ENCODE measurements at places on chromosomes 6 and 20.

- DNase-seq = no peak
Observed at GRCh38 chr6:160022793-160023192, 53.9 kb downstream of the IGF2R start.

DNA sequence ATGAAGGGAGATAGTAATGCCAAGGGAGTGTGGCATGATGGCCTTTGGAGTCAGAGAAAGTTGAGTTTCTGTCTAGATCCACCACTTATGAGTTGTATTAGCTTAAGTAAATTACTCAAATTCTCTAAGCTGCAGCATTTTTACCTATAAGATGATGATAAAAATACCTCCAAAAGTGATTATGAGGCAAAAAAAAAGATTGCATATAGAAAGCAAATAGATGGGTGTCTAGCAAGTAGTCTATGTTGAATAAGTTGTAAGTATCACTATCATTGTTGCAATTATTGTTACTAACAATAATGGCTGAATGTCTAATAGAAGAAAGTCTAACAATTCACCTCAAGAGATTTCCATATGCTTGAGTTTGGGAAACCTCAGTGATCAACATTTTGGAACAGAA lies 959.2 kb upstream of the GJE1 start:
- DNase-seq = no peak

DNA sequence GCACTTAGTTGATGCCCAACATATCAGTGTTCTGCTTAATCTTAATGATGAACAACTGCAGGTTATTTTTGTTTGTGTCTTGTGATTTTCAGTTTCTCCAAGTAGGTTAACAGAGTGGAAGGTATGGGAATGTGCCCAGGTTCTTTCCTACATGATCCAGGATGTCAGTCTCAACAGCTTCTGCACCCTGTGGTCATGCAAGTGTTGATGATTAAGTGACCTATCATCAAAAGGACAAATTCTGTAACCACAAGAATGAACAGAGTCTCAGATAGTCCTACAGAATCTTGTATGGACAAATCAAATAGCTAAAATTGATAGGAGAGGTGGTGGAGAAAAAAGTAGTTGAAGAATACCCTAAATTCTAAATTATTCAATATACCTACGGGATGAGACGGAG lies 26.1 kb downstream of the MAN1A1 start:
- DNase-seq = no peak

DNA sequence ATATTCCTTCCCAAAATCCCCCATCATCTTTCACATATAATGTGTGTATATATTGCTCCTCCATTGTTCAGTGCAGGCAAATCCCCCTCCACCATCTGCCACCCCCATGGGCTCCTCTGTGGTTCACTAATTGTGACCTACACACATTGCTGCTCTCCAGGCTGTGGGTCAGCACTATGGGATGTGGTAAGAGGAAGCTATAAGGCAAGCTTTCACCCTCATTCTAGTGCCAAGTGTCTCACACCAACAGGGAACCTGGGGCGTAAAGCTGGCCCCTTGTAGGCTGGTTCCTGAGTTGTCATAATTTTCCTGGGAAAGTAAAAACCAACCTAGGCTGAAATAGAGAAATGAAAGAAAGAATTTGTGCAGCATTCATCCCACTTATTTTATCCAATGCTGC lies 16.8 kb downstream of the FKBP1A start:
- no peak for DNase-seq

GRCh38 chr6:97218912-97219311 lies 64.1 kb downstream of the MMS22L start:
- DNase-seq = no peak

- DNase-seq = no peak
Observed at GRCh38 chr6:78251931-78252330, 599.1 kb downstream of the MEI4 start.

DNA sequence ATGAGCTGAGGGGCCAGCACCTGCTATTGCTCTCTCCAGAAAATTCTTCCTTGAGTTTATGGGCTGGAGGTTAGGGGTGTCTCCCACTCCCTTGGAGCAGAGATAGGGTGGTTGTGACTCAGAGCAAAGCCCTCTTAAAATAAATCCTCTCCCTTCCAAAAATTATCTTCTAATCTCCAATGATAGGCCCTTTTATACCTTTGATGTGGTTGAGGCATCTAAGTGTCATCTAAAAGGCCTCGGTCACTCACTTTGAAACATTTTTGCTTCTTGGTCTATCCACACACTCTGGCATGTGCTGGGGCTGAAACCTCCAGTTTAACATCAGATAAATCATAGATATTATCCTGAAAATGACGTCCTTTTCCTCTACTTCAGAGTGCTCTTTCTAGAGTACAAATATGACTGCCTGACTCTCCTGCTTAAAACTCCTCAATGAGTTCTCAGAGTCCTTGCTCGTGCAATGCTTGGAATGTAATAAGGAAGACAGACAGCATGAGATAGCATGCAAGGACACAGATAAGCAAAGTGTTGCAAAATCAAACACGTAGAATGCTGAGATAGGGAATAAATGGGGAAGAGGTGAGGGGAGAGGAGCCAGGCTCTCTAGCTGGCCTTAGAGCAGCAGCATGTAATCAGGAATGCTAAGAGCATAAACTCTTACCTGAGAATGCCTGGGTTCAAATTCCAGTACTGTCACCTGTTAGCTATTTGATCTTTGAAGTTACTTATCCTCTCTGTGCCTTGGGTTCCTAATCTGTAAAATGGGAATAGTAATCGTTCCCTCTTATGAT lies 374.1 kb upstream of the CITED2 start:
- DNase-seq = no peak

DNA sequence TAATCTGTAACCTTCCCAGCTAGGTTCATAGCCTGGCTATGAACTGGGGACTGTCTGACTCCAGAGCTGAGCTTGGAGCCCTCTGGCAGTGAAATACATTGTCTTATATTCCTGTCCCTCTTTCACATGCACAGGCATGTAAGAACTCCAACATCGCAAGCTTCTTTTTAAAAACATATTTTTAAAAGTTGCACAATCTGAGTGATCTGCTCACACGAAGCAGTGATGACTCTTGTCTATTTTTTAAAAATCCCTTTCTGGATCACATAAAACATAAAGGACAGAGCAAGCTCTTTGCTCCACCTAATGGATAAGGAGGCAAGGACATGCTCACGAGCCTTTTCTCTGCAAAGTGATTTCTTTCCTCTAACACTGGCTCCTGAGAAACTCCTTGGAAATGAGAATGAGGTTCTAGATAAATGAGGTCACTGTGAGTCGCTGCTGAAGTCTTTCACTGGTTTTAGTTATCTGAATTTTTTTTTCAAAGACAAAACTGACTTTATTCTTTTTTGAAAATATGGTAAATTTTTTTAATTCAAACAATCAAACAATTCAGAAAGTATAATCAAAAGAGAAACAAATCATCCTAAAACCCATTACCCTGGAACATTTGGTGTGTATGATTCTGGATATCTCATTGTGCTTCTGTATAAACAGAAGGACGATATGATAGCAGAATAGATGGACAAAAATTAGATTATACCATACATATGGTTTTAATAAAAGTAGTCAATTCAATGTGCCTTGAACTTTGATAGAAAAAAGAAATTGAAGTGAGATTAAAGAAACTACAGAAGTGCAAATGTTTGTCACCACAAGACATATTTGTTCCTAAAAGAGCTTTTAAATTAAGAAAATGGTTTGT lies 30.8 kb downstream of the IL20RA start:
- DNase-seq = no peak

DNA sequence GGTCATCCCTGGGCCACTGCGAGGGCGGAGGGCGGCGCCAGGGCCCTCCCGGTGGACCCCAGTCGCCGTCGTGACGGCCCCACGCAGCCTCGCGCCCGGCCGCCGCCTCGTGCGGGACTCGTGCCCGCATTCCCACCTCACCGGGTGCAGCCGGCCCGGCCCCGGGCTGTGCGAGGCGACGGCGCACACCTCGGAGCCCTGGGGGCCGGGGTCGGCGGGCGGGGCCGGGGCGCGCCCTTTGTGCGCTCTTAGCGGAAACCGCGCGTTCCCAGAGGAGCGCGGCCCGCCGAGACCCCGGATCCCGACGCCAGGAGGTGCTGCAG lies 5.5 kb upstream of the DLL1 start:
- DNase-seq = no peak

DNA sequence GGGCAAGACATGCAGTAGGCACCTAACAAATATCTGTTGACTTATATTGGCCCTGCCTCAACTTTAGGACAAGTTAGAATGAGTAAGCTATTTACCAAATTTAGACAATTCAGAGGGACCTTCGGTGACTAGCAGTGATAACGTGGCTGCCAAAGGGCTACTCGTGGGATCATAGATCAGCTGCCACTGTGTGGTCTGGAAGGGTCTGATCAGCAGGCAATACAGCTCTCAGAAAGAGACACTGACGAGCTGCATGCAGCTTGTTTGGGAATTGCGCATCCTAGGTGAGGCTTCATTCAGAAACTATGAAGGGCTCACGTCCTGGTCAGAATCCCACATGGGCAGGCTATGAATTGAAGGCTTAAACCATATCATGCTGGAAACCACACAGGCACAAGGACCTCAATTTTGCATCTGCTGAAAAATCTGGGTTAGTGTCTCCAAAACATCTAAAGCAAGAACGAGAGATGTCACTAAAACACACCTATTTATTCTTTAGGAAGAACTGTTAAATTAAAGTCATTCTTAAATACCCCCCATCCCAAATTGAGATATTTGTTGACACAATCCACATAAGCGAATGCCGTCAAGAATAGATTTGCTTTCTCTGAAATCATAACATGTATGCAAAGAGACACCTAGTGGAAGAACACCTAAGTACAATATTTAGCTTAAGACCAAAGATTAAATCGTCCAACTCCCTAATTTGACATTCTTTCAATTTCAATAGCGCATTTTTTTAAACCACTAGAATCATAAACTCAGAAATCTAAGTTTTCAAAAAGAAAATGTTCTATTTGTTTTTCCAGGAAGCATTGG lies 79.6 kb downstream of the IPCEF1 start:
- no peak for DNase-seq

DNA sequence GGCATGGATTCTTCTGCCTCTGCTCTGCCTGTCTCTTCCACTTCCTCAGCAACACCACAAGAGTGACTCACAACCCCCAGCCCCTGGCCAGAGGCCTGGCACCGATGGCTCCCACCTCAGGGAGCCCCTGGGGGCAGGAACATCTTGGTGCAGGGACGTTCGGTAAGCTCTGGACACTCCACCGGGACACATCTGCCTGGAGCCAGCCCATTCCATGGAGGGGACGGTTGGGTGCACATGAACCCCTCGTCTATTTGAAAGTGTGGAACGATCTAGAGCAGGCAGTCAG lies 246.5 kb downstream of the ERMARD start:
- no peak for DNase-seq

DNA sequence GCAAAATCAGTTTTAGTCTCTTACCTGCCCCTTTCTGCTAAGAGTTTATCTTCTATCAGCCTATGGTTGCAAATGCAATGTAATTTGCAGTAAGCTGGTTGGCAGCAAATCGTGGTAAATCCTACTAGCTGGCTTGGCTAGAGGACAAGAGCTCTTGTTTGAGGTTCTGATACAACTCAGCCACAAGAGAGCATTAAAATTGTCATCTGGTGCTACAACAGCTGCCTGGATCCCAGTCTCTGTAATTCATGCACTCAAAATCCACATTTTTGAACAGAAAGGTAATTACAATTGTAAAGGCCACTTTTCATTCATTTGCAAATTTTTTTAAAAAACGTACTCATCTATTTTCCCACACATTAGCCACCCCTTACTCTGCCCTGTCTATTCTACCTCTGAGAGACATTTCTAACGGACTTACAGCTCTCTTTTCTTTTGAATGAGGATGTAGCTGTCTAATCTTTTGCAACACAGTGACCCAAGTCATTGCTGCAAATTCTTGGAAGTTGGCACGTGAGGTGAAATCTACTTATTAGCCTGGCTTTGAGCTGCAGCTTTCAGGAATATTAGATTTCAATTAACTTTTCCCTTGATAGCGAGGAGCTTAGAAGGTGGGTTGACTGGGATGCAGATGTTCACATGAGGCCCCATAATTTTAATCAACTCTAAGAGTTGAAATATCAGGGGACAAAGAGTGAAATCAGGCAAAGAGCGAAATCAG lies 54.0 kb upstream of the FAM184A start:
- DNase-seq = no peak

DNA sequence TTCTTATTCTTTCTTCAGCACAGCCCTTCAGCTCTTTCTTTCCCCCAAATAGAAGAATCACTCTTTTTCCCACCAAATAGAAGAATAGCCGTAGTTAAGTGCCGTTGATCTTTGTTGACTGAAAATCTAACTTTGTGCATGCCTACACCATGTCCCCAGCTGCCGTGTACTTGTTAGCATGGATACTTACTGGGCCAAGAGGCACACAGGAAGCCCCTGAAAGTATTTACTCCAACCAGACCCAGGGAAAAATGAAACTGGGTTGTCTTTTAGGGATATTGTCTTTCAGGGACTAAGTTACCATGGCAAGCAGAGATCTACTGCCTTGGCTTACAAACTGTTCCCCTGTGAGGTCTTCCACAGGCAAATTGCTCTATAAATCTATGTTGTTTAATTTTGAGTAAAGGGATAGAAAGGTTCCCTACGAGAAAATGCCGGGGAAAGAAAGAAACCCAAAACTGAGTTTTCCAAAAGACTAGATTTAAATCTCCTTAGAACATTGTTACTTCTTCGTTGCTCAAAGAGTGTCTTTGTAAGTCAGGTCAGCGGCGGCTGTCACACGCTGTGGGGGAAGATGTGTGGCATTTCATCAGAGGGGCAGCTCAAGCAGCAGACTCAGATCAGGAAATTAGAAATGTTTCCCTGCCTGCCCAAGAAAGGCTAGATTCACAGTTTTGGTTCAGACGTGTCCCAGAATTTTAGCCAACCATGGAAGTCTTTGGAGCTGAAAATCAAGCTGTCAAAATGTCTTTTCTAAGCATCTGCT lies 188.2 kb upstream of the PRND start:
- DNase-seq = no peak

DNA sequence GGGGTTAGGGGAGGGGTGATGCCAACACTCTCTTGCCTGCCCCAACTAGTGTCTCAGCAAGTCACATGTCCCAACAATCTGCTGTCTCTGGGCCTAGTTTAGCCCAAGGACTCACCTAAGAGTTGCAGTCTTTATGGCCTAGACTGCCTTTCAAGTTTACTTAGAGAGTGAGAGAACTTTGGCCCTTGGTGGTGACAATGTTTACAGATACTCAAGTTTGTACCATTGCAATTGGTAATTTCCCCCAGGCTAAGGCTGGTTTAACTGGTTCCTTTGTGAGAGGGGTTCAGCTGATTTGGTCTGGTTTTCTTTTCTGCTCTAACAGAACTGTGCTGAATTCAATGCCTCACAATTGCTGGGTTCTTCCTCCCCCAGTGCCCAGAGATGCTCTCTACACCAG lies 1279.9 kb upstream of the EYS start:
- no peak for DNase-seq

DNA sequence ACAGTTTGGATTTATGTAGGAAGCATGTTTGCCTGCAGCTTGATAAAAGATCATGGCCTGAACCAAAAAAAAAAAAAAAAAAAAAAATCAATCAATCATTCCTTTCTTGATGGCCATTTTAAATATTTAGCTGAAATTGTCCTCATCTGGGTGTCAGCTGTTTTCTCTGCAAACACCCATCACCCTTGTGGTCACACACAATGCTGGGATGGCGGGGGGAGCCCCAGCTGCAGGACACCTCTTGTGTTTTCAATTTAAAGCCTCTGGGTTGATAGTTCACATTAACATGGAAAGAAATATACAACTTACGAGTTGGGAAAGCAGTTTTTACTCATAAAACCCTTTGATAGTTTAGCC lies 160.4 kb downstream of the ZFP64 start:
- DNase-seq = no peak
